ENCODE measurements at places on chromosomes 7 and 10.
A peak's percentile ranks its signal among the peaks of the same experiment; 100 is the strongest.

- DNase-seq, result peak; percentile 35
Observed at GRCh38 chr10:119663866-119664698, 12.9 kb downstream of the BAG3 start.

DNA sequence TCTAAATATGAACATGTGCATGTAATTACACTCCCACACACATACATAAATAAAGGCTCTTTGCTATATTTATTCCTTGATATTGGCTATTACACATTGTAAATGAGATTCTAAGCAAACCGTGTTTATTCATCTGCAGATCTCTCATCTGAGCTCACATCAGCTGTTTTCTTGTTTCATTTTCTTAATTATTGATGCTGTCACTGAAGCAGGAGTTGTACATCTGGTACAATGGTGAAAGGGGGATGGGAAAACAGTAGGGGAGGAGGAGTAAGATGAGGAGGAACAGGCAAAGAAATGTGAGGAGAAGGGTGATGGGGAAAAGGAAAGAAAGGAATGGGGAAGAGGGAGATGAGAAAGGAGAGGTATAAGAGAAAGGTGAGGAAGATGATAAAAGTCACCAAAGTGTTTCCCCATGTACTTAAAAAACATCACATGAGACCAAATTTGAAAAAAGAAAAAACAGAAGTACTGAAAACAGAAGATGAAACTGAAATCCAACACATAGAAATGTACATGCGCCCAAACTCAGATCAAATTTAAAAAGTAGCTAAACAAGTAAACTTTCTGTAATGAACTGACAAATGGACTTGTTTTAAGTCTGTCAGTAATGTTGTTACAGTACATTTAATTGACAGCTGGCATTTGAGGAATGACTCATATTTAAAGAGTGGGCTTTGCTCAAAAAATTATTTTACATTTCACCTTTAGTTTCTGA lies 472.2 kb downstream of the ARL4A start:
- no peak for DNase-seq

- DNase-seq, result no peak
Observed at GRCh38 chr7:20545016-20545415, 70.5 kb upstream of the ABCB5 start.

DNA sequence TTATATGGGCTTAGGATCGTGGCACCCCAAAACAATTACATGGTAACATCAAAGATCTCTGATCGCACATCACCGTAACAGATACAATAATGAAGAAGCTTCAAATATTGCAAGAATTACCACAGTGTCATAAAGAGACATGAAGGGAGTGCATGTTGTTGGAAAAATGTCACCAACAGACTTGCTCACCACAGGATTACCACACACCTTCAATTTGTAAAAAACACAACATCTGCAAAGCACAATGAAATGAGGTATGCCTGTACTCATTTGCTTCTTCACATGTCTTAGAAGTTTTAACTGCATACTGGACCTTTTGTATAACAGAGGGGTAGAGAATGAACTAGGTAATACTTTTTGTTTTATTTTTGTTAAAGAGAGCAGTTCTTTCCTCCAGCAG lies 96.6 kb downstream of the TPST1 start:
- no peak for DNase-seq

GRCh38 chr7:101273206-101273605 lies 28.3 kb upstream of the FIS1 start:
- no peak for DNase-seq

DNA sequence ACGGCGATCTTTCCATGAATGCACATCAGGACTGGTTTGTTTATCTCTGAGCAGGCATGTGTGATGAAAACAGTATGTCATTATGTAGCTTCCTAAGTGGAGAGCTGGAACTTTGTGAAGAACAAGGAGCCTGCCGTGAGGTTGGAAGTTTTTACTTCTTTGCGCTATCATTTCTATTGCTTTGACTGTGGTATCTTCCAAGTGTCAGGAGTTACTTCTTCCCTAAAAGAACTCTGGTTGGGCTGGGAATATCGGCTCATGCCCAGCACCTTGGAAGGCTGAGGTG lies 167.4 kb upstream of the AHR start:
- DNase-seq, result no peak

DNA sequence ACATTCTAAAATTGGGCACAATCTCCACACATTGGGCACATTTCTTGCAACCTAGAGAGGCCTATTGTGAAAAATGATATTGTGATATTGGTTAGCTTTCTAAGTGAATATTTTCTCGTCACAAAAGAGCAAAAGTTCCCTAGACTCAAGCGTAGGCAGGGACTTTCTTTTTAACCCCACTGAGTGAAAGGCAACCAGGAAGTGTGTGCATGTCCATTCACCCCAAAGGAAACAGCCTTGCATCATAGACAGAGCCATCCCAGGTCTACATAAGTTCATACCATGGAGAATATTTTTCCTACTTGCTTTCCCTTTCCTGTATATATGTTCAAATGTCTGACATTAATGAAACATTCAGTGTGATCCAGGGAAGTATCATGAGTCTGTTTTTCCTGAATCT lies 84.2 kb upstream of the AGBL3 start:
- DNase-seq, result no peak

DNA sequence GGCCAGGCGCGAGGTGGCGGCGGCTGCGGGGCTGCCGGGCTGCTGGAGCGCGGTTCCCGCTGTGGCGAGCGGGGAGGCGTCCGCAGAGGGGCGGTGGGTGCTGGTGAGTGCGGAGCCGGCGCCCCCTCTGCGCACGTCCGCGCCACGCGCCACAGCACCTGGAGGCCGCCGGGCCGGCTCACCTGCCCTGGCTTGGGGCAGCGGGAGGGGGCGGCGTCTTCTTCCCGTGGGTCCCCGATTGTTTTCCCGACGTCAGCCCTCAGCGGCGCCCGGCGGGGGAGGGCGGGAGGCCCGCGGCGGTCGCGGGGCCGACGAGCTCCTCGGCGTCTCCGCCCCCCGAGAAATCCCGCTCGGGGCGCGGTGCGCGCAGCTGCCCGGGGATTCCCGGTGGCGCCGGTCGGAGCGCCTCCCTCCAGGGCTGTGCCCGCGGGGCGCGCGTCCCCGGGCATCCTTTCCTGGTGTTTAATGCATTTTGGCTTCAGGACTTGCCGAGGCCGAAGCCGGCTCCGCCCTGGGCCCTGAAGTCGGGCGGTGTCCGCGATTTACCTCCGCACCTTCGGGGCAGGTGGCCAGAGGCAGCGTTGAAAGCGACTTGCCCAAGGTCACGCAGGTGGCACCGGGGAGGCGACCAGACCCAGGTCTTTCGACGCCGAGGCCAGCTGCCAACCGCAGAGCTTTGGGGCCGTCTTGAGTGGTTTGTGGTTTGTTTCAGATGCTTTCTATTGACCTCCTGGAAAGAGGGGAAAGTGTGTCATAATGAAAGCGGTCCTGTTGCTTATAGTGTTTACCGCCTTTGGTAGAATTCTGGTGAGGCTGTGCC lies 561 bp downstream of the PLEKHA1 start:
- DNase-seq, result peak; percentile 70

DNA sequence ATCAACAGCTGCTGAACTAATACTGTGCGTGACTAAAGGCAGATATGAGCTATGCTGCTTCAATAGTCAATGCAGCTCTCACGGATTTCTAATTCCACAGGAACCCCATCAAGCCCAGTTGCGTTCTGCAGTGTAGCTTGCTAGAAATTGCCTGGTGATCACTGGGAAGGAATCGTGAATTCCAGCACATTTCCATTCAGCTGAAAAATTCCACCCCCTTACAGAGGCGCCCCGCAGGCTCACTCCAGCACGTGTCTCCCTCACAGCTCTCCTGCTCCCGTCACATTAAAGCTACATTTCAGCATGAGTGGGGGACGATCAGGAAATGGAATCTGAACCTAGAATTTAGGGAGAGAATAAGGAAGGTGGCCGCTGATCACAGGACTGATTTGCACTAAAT lies 534.8 kb downstream of the TCERG1L start:
- no peak for DNase-seq

- DNase-seq, result no peak
Observed at GRCh38 chr7:148698007-148698396, 701 bp upstream of the CUL1 start.

- no peak for DNase-seq
Observed at GRCh38 chr7:2542011-2542915, 13.1 kb downstream of the BRAT1 start.

DNA sequence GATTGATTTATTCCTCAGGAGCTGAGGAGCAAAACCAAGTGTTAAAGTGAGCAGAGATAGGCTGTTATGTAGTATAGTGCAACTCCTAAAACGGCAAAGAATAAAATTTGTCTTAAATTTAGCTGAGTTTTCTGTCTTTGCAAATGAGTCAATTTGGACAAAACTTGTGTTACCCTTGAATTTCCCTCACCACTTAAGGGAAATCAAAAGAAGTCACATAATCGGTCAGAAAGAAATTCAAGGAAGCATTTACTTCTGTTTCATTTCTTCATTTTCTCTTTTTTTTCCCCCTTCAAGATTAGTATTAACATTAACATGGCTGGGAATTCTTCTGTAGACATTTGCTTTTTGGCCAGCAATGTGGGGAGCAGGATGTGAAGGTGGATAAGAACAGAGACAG lies 13.9 kb downstream of the LSMEM1 start:
- no peak for DNase-seq

GRCh38 chr7:126443951-126444350 lies 808.8 kb downstream of the GRM8 start:
- no peak for DNase-seq

- no peak for DNase-seq
Observed at GRCh38 chr7:25495342-25496250, 267.3 kb upstream of the NPVF start.

GRCh38 chr7:73438547-73439409 lies 5.2 kb downstream of the FZD9 start:
- no peak for DNase-seq

- peak; percentile 17 for DNase-seq
Observed at GRCh38 chr10:43075612-43076003, 1.3 kb upstream of the RET start.

DNA sequence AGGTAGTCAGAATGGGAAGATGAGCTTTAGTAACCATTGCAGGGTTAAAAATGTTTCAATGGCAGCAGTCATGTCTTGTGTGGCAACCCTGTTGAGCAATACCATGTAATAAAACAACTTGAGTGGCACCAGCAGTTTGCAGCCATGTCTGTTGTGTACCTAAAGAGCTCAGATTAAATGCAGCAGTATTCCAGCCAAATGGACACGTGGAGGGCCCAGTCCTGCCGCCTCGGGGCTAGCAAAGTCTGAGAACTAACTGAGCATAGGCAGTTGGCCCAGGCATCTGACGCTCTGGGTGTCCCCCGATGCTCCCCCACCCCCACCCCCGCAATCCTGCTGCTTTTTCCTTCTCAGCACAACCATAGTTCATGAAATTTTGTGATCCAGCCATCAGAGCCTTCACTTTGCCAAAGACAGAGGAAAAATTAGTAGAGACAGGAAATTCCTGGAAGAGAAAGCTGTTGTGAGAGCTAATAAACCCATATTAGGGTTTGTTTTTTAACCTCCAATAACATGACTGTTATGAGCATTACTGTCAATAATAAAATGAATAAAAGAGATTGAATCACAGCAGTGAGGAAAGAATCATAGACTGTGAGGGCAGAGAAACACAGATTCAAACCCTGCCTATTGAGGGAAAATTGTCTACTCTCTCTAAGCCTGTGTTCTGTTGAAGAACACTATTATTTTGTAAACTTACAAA lies 220.6 kb upstream of the RHOBTB1 start:
- no peak for DNase-seq

DNA sequence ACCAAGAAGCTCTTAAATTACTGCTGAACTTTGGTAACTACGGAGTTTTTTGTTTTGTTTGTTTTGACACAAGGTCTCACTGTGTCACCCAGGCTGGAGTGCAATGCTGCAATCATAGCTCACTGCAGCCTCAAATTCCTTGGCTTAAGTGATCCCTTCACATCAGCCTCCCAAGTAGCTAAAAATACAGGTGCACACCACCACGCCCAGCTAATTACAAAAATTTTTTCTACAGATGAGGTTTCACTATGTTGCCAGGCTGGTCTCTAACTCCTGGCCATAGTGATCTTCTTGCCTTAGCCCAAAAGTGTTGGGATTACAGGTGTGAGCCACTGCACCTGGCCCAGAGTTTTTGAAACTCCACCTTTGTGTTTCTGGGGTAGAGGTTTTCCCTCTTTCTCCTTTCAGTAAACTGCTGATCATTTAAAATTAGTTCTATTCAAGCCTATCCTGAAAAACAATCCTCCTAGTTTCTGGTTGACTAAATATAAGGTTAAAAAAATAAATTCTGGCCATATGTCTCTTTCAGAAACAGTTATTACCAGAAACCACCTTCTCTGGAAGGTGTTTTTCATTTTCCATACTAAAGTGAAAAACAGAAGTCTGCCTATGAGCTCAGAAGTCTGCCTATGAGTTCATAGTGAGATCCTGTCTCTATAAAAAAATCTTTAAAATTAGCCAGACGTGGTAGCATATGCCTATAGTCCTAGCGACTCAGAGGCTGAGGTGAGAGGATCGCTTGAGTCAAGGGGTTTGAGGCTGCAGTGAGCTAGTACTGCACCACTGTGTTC lies 63.9 kb downstream of the VOPP1 start:
- DNase-seq, result peak; percentile 47

- DNase-seq, result no peak
Observed at GRCh38 chr7:139813151-139813550, 15.9 kb upstream of the TBXAS1 start.

DNA sequence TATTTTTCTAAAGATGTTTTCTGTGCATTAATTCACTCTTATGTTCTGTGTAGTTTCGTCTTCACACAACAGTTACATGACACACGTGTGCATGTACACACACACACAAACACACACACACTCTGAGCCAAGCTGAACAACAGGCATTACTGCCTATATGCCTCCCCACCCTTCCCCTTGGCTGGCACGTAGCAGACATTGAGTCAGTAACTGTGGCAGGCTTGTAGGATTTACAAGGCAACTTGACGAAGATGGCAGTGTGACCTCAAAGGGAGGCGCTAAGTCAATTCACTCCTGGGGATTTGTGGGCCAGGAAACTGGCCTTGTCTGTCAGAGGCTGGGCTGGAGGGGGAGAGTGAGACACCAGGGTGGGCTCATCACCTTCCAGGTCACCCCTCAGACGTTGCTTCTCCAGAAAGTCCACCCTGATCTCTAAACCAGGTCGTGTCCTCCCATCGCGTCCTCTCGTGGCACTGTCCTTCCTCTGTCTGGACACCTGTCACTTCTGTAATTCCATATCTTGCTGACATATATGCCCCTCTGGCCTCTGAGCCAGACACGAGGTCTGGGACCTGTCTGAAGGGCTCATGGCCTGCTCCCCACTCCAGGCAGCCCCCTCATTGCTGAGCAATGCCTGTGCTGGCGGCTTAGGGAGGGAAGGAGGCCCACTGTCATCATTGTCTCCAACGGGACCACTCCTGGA lies 41.1 kb upstream of the INPP5A start:
- no peak for DNase-seq

GRCh38 chr7:130492523-130493274 lies 814 bp downstream of the MEST start:
- peak; percentile 9 for DNase-seq

DNA sequence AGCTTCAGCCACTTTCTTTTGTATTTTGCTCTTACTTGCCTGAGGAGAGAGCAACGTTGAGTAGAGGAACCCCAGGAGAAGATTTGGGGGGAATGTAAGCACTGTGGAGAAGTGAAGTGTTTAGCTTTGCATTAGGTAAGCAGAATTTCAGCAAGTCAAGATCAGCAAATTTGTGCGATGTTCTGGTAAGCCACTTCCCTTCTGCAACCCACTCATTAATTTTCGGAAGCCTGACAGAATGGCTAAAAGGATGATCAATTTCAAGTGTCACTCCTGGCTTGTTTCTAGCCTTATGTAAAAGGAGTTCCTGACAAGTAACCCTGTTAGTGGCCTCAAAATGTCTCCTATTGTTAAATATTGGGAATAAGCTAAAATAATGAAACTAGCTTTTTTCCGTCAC lies 48.5 kb upstream of the NXPH1 start:
- no peak for DNase-seq

GRCh38 chr10:61350794-61351193 lies 102.4 kb downstream of the TMEM26 start:
- no peak for DNase-seq

Measured in activated CD4-positive, alpha-beta T cell treated with anti-CD3 and anti-CD28 coated beads for 48 hours (primary cell).